ENCODE measurements at places on chromosomes 12 and 14. TPM values are rescaled to one million over a fixed set of nuclear protein-coding genes. Genes with fewer than 3 reads are reported as not detected.

IL31 gene
- not detected for total RNA-seq

ADAM20 gene
- 2.7 TPM for total RNA-seq

PLCZ1 gene
- not detected for total RNA-seq

IAPP gene
- total RNA-seq: not detected

NANOG gene
- not detected for total RNA-seq

SAMD15 gene
- total RNA-seq: 1.00 TPM

DNAJC22 gene
- total RNA-seq: not detected

FAIM2 gene
- total RNA-seq: not detected

SPIC gene
- total RNA-seq: not detected

CDC42BPB gene
- total RNA-seq: 59.2 TPM

PPP1R1A gene
- total RNA-seq: not detected

IFNG-AS1 gene
- total RNA-seq: 19.0 TPM

ACSM4 gene
- not detected for total RNA-seq

SYCP3 gene
- total RNA-seq: 0.80 TPM

C12orf50 gene
- 0.10 TPM for total RNA-seq

OTOGL gene
- total RNA-seq: not detected

TTC7B gene
- total RNA-seq: 2.1 TPM

KRT82 gene
- total RNA-seq: not detected

CYP46A1 gene
- 0.10 TPM for total RNA-seq

CD69 gene
- 44.8 TPM for total RNA-seq

PELI2 gene
- 18.9 TPM for total RNA-seq

ASIC1 gene
- not detected for total RNA-seq

PPTC7 gene
- 44.9 TPM for total RNA-seq

PSMA3 gene
- 99.2 TPM for total RNA-seq

POTEM gene
- 0.17 TPM for total RNA-seq

EPYC gene
- not detected for total RNA-seq

KRT7 gene
- not detected for total RNA-seq

CISTR gene
- total RNA-seq: not detected

PEBP1 gene
- 106 TPM for total RNA-seq

SCN8A gene
- 1.0 TPM for total RNA-seq

CLEC12A gene
- not detected for total RNA-seq

SRGAP1 gene
- total RNA-seq: 0.22 TPM

BBOF1 gene
- 3.4 TPM for total RNA-seq

DIO3 gene
- total RNA-seq: not detected

CCDC198 gene
- total RNA-seq: not detected

SMCO2 gene
- total RNA-seq: not detected

RPS29 gene
- 2,497 TPM for total RNA-seq

FOXJ2 gene
- 19.4 TPM for total RNA-seq

NCOR2 gene
- 144 TPM for total RNA-seq

RHEBL1 gene
- total RNA-seq: 3.0 TPM

SYNE3 gene
- total RNA-seq: 76.1 TPM

CAPS2 gene
- total RNA-seq: 8.4 TPM

STYK1 gene
- not detected for total RNA-seq
